ENCODE measurements at places on chromosomes 3 and 15. TPM values are rescaled to one million over a fixed set of nuclear protein-coding genes. Genes with fewer than 3 reads are reported as not detected.

The CX3CR1 gene
- total RNA-seq, result not detected

The ITGB5 gene
- 842 TPM for total RNA-seq

The PRKCD gene
- total RNA-seq, result 9.7 TPM

The GCNT3 gene
- 0.23 TPM for total RNA-seq

The CSPG4 gene
- total RNA-seq, result 328 TPM

The CCDC39 gene
- total RNA-seq, result not detected

The PRKCI gene
- 54.9 TPM for total RNA-seq

The DVL3 gene
- 57.3 TPM for total RNA-seq

The GOLGA8S gene
- 0.10 TPM for total RNA-seq

The UROC1 gene
- total RNA-seq, result not detected

The CHST13 gene
- total RNA-seq, result not detected

The ADAMTS9 gene
- total RNA-seq, result 3.7 TPM

The UBAP1L gene
- 2.2 TPM for total RNA-seq

The FAM81A gene
- 0.33 TPM for total RNA-seq

The TRIM42 gene
- total RNA-seq, result not detected

The PLA2G4D gene
- total RNA-seq, result not detected

The SAMMSON gene
- not detected for total RNA-seq

The ERC2 gene
- total RNA-seq, result 0.10 TPM

The GPX1 gene
- total RNA-seq, result 194 TPM

The TGM4 gene
- not detected for total RNA-seq

The ZNF501 gene
- total RNA-seq, result 3.0 TPM

The EPHA6 gene
- total RNA-seq, result not detected

The GSK3B gene
- total RNA-seq, result 73.5 TPM

The FSTL1 gene
- 1,906 TPM for total RNA-seq

The ALPK3 gene
- total RNA-seq, result 26.4 TPM
